SK-MEL-5 (cell line): ENCODE measurements at places on chromosomes 11 and 22. TPM values are rescaled to one million over a fixed set of nuclear protein-coding genes. Genes with fewer than 3 reads are reported as not detected.

DNA sequence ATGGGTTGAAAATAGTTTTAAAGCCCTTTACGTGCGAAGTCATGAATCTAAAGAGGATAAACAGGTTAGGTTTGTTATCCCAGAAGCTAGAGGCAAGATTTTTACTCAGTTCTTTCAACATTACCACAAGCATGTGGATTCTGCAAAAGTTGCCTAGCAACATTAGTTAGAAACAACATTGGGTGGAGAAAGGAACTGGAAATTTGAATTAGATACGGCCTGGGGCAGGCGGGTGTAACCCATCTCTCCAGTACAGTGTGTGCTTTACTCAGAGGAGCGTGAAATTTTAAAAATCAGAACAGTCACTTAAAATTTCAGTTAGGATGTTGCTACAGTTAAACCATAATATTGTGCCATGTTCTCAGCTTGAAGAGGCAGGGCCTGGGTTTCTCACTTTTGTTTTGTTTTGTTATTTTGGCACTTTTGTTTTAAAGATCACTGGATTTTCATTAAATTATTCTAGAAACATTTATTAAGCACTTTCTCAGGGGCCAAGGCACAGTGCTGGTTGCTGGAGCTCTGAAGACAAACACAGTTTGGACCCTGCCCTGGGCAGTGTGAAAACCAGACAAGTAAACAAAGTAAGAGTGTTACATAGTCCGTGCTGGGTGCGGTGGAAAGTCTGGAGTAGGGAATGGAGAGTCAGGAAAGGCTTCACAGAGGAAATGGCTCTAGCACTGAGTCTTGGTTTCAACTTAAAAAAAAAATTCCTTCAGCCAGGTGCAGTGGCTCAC is 4.4 kb upstream of the WEE1 start:
- peak; percentile 65 for DNase-seq

- DNase-seq = no peak
Observed at GRCh38 chr11:103364687-103365086, 255.5 kb downstream of the DYNC2H1 start.

DNA sequence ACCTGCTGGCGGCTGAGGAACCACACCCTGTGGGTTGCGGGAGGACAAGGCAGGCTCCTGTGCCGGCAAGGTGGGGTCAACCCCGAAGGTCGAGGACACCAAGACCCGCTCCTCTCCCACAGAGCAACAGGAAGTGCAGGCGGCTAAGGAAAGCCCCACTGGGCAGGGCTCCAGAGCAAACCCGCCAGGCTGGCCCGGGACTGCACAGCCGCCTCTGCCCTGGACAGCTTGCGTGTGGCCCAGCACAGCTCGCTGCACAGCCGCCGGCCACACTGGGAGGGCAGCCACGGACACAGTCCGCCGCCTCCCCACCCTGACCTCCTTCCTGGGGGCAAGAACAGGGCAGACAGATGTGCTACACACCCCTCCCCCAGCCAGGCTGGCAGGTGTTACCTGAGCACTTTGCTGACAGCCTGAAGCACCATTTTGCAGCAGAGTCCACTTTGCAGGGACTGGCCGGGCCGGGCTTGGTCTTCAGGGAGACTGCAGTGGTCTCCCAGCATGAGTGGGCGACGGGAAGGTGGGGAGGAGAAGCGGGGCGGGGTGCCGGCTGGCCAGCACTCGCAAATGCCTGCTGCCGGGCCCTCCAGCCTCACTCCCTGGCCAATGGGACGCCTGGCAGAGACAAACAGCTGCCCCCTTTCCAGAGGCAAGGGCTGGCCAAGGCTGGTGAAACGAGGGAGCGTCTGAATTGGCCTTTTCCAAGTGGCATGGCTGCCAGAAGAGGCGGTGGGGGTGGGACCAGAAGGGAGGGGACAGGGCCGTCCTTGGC is at the start of gene MOB2:
MOB2 (minus strand) TSS at position 726 of the 772 bp plus-strand sequence; CDS start at position 503, 223 bp downstream.
- no peak for DNase-seq

DNA sequence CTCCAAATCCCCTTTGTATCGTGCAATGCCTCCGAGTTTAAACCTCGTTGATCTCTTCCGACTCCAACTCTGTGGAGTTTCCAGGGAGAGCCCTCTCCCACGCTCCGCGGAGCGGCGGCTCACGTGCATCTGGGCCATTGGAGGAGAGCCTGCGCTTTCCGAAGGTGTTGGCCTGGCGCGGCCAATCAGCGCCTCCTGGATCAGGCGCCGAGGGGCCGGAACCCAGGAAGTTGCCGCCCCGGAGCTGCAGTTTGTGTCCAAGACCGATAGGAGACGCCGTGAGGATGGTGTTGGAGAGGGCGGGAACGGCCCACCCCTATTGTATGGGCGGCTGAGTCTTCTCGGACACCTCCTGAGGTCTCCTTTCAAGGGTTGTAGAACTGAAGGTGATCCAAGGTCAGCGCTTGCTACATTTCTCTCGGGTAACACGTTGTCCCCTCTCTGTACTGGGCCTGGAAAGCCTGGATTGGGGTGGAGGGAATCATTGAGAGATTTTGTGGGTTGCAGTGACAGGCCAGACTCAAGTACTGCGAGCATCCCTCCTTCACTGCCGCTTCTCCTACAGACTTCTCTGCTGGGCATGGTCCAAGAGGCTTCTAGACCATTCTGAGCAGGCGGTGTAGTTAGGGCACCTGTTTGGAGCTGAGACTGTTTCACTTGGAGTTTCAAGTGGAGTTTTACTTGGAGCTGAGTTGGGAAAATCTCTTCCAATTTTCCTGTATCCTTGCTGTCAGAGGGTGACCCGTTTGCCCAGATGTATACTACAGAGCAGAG is 1.7 kb downstream of the ADAMTS15 start:
- DNase-seq = no peak

DNA sequence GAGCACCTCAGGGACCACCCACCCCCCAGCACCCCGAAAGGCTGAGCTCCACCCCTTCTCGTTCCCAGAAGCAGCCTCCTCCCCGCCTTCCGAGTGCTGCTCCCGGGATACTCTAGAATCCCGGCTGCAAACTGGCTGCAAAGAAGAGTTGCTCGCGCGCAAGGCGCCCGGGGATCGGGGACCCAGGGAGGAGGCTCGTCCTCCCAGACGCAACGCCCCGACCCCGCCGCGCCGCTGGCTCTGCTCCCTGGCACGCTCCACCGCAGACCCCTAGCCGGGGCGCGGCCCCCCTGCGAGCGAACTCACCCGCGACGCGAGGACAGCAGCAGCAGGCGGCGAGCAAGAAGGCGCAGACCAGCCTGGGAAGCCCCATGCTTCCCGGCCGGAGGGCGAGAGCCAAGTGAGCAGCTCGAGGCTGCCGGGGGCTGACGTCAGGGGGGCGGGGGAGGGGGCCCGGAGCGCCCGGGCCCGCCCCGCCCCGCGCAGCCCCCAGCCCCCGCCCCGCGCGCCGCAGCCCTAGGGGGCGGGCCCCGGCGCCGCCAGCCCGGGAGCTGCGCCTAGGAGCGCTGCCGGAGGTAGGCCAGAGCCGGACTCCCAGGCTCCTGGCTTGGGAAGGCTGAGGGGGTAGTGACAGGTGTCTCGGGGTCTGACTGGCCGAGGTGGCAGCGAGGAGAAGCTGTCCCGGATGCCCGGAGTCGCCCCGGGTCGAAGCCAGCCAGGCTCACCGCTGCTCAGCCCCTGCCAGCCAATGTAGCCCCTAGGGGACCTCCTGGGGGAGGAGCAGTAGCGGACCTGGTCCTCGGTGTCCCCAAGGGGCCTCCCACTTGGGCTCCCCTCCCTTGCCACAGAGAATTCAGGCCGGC is at the start of gene MCAM:
MCAM (minus strand) TSS at position 402 of the 863 bp plus-strand sequence; CDS start at position 373, 29 bp downstream.
- DNase-seq = peak; percentile 45

GRCh38 chr11:77854838-77855237 is 33.9 kb downstream of the AAMDC start:
- DNase-seq = no peak

DNA sequence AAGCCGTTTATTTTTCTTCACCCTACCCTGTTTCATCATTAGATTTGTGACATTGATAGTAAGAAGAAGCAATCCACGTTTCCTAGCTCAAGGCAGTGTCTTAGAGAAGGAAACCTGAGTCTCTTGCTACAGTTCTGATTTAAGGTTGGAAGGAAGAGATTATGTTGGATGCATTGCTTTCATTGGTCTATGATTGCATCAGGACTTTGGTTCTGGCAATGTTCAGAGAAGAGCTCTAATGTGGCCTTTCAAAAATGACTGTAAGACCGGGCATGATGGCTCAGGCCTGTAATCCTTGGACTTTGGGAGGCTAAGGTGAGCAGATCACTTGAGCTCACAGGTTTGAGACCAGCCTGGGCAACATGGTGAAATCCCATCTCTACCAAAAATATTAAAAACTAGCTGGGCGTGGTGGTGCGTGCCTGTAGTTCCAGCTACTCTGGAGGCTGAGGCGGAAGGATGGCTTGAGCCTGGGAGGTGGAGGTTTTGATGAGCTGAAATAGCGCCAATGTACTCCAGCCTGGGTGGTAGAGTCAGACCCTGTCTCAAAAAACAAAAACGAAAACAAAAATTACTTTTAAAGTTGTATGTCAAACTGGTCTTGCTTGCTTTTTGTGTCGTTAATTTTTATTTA is 4.1 kb downstream of the NUCB2 start:
- no peak for DNase-seq

MYRF gene
- total RNA-seq = 1.7 and 2.2 TPM in 2 replicates

GRCh38 chr11:111680486-111681175 is 78.4 kb downstream of the SIK2 start:
- no peak for DNase-seq

- no peak for DNase-seq
Observed at GRCh38 chr22:43409800-43410199, 2.0 kb upstream of the MPPED1 start.

CD3D gene
- total RNA-seq = not detected in 2 replicates

- no peak for DNase-seq
Observed at GRCh38 chr11:61750631-61751273, 1.7 kb upstream of the MYRF start.

ABCC8 gene
- total RNA-seq = 0.32 TPM in 1 of 2 replicates, not detected in the other

- DNase-seq = no peak
Observed at GRCh38 chr22:40294696-40295095, 51.6 kb upstream of the ADSL start.

GRCh38 chr22:49331223-49331815 is 496.4 kb downstream of the BRD1 start:
- no peak for DNase-seq

DNA sequence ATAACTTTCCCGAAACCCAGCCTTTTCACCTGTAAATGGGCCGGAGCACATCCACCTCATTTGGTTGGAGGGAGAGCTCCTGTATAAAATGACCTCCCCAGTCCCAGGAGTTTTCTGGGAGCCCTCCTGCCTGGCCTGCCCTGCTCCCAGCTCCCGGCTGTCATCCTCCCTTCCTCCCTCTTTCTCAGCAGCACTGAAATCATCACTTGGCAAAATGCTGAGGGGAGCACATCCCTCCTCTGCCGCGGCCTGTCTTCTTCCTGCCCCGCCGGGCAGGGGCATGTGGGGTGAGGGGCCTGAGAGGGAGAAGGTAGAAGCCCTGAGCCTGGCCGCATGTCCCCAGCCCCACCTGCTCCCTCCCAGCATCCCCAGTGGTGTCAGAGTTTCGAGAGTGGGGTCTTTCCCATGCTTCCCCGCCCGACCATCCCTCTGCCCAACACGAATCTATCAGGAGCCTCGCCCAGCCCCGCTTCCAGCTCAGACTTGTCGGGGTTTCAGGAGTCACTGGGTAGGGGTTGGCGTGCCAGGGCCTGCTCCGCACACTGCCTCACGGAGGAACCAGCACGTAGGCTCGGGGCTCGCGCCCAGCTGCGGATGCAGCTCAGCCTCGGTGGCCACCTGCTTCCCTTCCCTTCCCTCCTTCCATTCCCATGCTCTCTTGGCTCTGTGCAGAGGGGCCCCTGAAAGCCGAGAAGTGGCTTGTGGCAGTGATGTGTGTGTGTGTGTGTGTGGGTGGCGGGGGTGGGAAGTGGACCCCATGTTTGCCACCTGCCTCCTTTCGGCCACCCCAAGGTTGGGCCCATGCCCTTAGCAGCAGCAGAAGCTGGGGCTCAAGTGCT is 37.1 kb downstream of the NECTIN1 start:
- DNase-seq = no peak

DNA sequence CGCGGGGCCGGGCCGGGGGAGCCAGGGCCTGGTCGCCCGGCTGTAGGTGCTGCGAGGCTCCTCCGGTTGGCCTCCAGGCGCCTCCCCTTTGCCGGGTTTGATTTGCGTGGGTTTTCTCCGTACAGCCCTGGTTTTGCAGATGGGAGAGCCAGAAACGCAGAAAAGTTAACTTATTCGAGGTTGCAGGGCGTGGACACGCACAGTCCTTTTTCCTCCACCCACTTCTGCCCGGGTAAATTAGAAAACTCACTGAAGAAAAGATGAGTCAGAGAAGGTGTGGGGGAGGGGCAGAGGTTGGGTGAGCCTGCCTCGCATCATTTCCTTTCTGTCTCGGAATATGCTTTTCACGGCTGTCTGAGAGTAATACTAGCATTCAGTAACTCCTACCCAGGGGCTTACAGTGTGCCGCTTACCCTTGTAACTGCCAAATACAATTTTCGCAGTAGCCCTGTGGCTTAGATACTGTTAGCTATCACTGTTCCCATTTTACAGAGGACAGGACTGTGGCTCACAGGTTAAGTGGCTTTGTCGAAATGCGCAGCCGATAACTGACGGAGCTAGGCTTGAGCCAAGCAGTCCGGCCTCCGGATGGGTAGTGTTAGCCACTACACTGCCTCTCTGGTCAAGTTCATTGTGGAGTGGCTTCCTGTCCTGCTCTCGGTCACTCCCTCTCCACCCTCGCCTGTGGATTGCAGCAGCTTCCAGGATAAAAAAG is 812 bp downstream of the FADD start:
- DNase-seq = peak; percentile 81

GRCh38 chr11:123518496-123519054 is 88.5 kb downstream of the GRAMD1B start:
- no peak for DNase-seq

DNA sequence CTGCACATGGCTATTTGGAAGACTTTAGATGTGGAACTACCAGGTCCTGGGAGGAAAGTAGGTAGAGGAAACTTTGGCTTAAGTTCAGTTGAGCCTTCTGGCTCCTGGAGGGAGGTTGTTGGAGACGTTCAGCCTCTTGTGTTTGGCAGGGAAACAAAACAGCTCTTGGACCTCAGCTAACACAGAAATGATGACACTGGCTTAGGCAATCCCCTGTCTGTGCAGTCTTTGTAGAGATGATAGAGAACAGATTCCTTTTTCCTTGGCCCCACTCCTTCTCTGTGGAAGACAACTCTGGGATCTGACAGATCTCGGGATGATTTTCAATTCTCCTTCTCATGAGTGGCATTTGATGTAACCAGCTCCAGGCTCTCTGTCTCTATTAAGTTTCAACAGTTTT is 428.5 kb downstream of the TMEM135 start:
- DNase-seq = no peak

- no peak for DNase-seq
Observed at GRCh38 chr11:85680897-85681296, 5.1 kb downstream of the CCDC89 start.

YPEL4 gene
- total RNA-seq = 4.5 and 5.3 TPM in 2 replicates

DNA sequence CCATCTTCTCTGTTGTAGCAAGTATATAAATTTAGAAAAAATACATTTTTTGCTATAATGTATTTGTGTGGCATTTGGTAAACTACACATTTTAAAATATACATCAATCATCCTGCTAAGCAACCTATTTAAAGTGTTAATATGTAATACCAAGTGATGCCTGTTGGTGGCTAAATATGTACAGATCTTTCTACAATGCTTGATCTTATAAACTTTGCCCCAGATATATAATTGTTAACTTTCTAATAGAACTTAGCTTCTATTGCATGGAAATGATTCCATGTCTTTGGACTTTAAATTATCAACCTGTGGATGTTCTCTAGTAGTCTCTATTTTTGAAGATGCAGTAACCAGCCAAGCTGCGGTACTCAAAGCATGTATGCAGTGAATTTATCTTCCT is 1260.4 kb upstream of the RAG2 start:
- DNase-seq = peak; percentile 12

- DNase-seq = no peak
Observed at GRCh38 chr11:59601788-59602187, 13.8 kb downstream of the OSBP start.
